Stimulated activated CD4-positive, alpha-beta T cell treated with anti-CD3 and anti-CD28 coated beads, Interleukin-1b, Interleukin-23, amount 100 ng/mL, for 1 hour (primary cell): ENCODE measurements at places on chromosomes 2 and 18.

- DNase-seq = no peak
Observed at GRCh38 chr2:65530547-65531320, 98.3 kb upstream of the SPRED2 start.

GRCh38 chr2:85243101-85244072 lies 84.4 kb downstream of the TGOLN2 start:
- DNase-seq = no peak

- DNase-seq = no peak
Observed at GRCh38 chr2:68031542-68032160, 31.2 kb downstream of the C1D start.

- no peak for DNase-seq
Observed at GRCh38 chr2:9307535-9307934, 100.9 kb downstream of the ASAP2 start.

DNA sequence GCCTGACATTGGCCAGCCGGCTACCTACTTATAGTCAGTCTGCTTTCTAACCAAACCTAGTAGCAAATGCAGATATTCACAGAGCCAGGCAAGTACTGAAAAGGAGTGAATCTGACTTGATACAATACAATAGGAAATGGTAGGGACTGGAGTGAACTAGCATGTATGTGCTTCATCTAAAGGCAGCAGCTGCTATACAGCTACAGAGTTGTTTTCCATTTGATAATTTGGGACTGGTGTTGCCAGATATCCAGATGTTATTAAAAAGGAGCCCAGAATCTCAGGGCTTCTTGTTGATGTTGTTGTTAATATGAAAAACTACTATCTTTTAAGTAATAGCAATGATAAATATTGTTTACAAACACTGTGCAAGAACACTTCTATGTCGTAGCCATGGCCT lies 159.4 kb downstream of the BABAM2 start:
- no peak for DNase-seq

- DNase-seq = no peak
Observed at GRCh38 chr18:417495-417894, 83.0 kb downstream of the COLEC12 start.

DNA sequence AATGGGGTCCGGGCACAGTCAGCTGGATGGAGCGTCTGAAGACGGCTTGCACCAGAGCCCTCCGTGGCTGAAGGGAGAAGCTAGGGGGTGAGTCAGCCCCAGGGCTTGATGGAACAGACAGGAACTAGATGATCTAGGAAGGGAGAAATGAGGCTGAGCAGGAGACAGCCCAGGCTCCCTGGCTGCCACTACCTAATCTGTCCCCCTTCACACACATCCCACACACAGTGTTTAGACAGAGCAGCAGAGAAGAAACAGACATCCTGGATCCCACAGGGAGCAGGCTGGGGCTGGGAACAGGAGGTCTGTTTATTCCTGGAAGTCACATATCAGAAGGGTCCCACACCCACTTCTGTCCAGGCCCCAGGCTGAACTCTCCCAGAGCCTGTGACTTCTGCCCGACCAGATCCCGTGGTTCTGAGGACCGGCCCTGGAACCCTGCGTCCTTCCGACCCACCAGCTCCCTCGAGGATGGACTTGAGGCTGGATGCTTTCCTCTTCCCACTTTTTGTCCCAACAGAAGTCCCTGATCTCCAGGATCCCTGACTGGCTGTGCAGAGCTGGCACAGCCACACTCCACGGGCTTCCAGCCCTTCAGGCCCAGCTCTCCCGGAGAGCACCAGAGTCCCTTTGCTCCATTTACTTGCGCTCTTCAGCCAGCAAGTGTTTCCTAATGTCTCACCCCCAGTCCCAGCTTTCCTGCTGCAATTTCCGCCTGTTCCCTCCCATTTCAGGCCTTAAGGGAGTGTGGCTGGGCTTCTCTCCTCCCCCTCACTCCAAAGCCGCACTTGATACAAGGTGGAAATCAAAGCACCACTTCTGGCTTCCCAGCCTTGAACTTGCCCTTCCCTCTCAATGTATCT lies 1.5 kb upstream of the GPBAR1 start:
- DNase-seq = no peak

DNA sequence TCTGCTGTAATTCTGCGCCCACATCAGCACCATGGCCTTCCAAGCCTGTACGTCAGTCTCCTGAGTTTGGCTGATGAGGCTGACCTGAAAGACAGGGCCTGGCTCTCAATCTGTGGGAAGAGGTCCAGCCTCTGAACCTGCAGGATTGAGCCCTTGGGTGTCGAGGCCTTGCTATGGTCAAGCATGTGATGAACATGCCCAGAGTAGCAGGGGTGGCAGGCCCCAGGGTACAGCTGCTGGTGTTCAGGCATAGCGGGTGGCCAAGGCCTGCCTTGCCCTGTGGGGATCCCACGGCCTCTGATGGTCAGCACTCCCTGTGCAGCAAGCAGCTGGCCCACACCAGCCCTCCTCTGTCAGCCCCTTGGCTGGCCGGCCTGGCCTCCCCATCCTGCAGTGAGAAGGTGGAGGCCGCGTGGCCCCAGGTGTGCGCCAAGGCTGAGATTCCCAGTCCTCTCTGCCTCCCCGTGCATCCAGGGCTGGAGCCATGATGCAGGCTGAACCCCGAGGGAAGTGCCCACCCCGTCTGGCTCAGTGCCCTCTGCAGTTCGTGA lies 298.4 kb downstream of the NDUFA10 start:
- no peak for DNase-seq

DNA sequence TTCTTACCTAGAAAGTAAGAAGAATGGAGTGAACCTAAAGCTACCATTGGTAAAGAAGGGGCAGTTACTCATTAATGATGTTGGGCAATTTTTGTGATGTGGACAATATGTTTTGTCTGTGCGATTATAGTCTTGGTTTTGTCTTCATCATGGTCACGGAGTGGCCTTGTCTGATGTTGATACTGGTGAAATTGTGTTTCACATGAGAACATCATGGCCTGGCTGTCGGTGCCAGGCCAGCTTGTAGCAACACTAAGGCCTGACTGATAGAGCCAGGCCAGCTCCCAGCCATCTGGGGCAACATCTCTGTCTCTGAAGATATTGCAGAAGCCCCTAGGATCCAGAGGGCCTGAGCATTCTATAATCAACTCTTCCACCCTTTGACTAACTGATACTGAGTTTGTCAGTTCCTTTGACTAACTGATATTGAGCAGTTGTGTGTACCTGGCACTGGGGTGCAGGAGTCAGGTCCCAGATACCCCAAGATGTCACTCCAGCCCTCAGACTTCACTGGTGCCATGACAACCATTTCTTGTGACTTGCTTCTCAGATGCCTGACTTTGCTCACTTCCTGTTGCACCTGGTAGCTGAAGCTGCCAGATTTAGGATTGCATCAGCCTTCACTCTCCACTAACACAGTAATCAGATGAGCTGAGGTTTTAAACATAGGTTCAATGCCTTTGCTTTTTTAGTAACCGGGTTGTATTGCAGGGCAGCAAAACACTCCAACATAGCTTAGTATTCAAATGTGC lies 62.5 kb downstream of the RPIA start:
- DNase-seq = no peak

- DNase-seq = no peak
Observed at GRCh38 chr2:40210968-40211353, 240.9 kb downstream of the SLC8A1 start.

DNA sequence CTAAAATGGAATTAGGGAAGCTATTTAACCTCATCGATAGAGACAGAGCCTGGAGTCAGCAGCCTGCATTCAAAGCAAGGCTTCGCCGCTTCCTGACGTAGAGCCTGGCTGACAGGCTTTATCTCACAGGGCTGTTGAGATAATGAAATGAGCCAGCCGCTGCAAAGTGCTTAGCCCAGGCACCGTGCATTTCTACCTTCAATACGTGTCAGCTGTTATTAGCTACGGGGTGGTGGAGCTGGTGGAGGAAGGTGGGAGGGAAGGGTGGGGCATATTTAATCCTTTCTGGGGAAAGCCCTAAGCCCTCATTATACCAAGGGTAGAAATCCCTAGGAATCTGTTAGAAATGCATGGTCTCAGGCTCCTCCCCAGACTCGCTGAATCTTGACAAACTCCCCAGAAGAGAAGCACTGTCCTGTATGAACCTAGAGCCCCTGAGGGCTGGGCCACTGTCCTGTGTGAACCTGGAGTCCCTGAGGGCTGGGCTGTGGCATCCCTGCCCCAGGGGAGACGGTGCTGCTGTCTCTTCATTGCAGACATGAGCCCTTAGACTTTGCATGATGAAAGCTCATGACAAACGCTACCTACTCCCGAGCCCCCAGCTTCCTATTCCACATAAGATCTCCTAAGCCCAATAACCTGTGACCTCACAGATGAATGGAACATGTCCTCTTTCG lies 72.4 kb downstream of the ALPK2 start:
- DNase-seq = no peak
